ENCODE measurements at places on chromosomes 4 and X.

GRCh38 chrX:111257733-111258132 is 12.6 kb downstream of the CAPN6 start:
- DNase-seq, result no peak

DNA sequence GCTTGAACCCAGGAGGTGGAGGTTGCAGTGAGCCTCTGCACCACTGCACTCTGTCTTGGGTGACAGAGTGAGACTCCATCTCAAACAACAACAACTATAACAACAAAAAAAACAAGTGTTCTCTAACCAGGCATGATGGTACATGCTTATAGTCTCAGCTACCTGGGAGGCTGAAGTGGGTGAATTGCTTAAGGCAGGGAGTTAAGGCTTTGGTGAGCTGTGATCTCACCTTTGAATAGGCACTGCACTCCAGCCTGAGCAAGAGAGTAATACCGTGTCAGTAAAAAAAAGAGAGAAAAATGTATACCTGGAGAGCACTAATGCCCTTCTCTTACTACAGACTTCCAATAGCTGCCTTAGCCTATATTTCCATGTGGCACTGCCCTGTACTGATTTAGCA is 18.9 kb upstream of the USP9X start:
- DNase-seq, result no peak

- no peak for DNase-seq
Measured at GRCh38 chr4:140861359-140862176, 105.4 kb upstream of the TBC1D9 start.

- no peak for DNase-seq
Measured at GRCh38 chr4:8383451-8384160, 56.9 kb downstream of the ACOX3 start.

DNA sequence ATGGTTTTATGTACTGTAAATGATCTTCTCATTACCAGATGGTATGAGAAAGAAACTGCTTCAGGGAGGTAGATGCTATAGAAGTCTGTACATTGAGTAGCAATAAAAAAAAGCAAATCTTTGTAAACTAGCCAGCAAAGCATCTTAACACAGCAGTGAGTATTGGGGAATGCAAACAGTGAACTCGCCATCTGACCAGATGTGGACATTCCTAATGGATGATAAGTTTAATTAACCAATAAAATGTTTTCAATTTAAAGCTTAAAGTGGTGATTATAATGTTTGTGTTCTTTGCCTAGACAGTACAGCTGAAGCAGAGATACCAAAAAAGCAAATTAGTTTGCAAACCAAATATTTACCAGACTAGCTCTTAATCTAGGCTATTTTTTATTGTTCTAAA is 1144.2 kb downstream of the FAT4 start:
- no peak for DNase-seq

DNA sequence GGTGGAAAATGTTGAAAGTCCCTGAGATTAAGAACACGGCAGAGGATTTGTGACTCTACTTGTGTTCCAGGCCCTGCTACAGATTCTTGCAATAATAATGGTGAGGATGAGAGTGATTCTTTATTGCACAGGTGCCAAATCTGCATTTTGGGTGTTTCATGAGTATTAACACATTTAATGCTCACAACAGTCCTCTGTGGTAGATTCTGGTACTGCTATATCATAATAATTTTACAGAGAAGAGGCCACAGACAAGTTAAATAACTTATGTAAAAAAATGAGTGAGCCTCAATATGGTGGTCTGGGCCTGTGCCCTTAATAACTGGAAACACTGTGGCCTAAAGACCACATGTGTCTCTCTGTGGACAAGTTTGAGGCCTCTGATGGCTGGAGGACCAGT is 124.3 kb downstream of the C4orf33 start:
- DNase-seq, result no peak

DNA sequence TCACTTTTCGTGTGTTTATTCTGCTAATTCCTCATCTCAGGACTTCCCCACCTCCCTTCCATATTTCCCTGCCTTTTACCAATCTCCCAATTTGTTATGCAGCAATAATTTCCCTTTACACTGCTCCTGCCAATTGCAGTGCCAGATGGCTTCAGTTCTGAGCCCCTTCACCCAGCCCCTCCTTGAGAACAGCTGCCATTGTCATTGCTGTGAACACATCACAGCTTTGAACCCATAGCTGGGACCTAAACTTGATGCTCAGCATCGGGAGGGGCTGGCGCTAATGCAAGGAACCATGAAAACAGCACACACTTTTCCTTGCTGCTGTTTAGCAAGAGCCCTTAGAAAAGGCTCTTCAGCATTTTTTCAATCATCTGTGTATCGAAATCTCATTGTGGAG is 104.9 kb downstream of the ALPK1 start:
- no peak for DNase-seq

DNA sequence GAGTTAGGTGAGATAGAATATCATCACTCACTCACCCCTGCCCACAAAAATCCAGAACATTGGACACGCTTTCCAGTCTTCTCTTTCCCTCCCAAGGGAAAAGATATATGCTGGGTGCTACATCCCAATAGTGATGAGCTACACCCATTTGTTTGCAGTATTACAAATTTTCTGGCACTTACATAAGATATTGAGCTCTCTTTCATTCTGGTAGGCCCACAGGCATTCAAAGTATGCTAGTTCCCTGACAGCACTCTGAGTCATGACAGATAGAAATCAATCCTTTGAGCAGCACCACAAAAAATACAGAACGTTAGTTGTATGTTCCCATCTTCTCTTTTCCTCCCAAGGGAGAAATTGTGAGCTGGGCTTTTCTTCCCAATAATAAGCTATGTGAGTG is 477.6 kb upstream of the GRID2 start:
- DNase-seq, result no peak

DNA sequence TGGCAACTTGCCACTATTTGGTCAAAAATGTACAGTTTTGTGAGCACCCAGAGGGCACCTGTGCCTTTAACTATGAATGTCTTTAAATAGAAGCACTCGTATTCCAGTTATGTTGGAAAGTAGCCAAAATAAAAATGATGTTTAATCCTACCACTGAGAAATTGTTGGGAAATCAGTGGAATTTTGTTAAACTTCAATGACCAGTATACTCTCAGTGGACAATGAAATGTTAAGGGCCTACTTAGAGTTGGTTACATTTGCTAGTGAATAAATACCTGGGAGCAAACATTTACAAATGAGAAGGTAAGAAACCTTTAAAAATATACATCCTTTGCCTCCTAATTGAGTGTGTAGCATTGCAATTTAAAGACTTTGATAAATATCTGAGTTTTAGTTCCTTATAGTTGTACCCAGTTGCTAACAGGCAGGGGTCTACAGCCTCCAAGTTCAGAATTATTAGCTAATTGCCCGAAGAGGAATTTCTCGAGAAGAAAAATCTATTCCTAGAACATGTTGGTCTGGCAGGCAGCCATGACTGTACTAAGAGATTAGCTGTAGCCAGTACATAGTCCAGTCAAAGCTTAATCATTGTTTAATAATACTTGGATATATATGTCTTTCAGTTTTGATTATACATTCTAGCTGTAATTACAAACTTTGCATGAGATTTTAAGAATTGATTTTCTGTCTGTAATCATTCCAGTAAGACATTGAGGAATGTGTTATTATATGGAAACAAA is 93.2 kb downstream of the IL1RAPL2 start:
- DNase-seq, result no peak

GRCh38 chr4:24801136-24801855 is 5.9 kb downstream of the SOD3 start:
- DNase-seq, result no peak

- no peak for DNase-seq
Measured at GRCh38 chr4:16677001-16677944, 221.2 kb downstream of the LDB2 start.

DNA sequence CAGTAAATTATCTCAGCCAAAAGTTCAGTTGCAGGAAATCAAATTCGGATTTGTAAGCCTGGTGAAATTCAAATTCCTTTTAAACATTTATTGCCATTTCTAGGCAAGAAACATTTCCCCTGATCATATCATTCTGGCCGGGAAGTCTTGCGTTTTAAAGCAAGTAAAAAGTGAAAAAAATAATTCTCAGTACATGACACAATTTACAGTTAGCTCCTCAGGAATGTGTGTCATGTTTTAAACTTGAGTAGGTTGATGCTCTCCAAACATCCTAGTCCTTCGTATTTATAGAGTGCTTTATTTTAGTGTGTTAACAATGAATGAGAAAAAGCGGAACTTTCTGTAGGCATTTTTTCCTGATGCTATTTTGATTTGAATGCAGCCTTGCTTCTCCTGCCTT is 158.3 kb upstream of the SCML1 start:
- DNase-seq, result no peak

GRCh38 chr4:20217521-20217920 is 34.2 kb upstream of the SLIT2 start:
- no peak for DNase-seq

GRCh38 chr4:85805891-85806290 is 330.9 kb downstream of the ARHGAP24 start:
- DNase-seq, result no peak

- no peak for DNase-seq
Measured at GRCh38 chrX:103584596-103584995, 719 bp upstream of the TCEAL4 start.

DNA sequence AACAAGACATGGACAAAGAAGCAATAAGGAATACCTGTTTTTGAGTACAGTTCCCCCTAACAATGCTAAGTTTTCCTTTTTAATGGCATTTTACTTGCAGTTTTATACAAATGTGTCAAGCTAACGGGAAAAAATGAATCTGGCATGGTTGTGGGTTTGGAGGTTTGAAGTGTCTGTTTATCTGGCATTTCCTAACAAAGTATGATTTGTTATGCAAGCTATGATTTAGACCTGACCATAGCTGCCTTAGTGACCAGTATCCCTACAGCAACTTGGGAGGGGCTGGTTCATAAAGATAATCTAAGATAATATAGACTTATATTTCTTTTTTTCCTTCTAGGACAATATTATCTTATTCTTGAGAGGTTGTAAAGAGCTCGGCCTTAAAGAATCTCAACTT is 60.6 kb downstream of the LIMCH1 start:
- DNase-seq, result no peak

DNA sequence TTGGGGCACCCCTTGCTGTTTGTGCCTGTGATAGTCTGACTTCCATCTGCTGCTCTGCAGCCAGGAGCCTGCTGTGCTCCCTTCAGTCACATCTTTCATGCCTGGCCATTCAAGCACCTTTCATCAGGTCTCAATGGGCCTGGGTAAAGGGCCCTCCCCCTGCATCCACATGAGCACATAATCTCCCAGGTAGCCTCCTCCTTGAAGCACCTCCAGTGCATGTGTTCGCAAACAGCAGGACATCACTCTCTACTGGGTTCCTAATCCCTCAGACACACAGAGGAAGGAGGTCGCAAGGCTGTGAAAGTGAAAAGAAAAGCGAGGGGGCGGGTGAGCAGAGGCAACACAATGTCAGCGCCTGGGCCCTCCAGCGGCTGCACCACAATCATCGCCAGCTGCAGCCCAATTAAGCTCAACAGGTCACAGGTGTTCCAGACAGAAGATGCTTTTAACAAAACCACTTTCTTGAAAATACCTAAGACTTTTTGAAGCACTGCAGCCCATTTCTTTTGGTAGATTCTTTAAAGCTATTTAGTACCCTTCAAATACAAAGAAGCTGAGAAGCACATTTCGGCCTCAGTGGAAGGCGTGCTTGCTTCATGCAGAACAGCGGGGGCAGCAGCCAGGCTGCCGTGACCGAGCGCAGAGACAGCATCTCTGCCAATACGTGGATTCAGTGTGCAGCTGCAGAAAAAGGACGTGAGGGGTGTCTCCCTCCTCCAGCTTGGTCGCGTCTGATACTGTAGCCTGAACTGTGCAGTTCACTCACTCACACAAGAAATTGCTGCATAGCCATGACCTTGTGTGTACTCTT is 92.2 kb upstream of the SPRY1 start:
- DNase-seq, result no peak

DNA sequence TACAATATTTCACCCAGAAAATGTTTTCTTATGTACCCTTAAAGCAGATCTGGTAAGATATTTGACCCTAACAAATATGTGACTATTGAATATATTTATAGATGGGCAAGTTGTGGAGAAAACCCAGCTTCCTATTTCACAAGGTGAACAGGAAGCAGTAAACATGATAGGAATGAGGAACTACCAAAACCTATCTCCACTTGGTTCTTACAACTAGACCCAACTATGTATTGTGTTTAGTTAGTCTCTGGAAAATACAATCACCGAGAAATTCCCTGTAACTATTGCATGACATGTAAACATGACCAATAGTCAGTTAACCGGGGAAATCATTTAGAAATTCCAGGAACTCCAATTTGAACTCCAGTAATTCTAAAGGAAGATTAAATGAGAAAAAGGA is 8.4 kb upstream of the RXFP1 start:
- DNase-seq, result no peak

DNA sequence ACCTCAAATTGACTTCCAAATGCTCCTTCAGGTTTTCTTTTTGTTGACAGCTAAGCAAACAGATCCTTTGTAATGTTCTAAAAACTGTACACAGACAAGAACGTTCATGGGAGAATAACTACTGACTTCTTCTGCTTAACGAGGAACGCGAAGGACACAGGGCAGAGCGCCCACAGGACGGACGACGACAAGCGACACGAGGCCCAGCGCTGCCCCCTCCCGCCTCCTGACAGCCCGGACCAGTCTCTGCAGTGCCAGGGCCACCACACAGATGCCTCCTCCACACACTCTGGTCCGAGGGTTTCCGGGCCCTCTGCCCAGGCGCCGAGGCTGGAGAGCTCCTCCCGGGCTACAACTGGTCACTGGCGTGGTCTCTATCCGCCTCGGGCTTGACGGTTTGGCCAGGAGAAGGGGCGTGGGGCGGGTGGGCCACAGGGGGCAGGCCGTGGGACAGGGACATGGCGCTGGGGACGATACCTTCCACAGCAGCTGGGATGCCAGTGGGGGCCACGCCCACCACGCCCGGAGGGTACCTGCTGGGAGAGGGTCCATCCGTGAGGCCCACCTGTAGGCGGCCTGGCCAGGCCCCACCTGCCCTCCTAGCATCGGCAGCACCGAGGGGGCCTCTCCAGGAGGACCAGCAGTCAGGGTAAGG is 36.9 kb downstream of the CTBP1 start:
- DNase-seq, result no peak

GRCh38 chrX:149825424-149825823 is 43.7 kb downstream of the MAGEA9 start:
- no peak for DNase-seq

DNA sequence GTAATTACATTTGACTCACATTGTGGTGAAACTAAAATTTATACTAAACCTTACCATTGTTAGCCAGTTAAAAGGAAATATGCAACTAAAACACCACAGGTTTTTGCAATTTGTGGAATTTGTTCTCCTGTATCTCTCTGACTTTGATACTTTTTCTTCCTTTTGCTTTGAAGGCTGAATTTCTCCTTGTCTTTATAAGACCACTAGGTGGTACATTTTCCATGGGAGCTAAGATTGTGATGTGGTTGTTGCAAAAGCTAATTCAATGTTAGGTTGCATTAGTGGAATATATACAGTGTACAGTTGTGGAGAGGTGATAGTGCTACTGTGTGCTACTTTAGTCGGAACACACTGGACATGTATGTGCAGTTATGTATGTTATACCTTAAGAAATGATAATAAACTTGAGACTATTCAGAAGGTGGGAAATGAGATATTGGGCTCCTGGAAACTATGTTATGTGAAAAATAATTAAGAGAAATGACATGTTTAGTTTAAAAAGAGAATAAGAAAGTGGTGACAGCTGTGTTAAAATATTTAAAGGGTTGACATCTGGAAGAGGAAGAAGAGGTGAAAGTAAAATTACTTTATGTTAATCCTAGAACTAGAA is 70.3 kb downstream of the ARL9 start:
- DNase-seq, result no peak
